AG08396 (cell line): ENCODE measurements at places on chromosomes 5 and 9.

DNA sequence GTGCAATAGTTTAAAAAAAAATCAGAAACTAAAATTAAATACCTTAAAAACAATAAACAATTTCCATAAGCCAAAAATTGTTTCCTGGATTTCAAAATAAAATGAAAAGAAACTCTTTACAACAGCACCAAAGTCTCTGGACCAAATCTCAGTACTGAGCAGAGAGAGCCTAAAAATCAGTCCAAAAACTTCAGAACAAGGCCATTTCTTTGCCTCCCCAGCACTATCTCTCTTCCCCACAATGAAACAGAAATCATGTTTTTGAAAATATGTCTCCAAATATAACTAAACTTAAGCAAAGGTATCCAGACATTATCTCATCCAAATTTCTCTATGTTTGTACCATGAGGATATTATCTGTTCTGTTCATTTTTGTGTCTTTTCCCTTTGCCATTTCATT, 1.0 kb downstream of the FREM1 start:
- no peak for DNase-seq

- DNase-seq: no peak
Observed at GRCh38 chr5:103293099-103293498, 34.5 kb downstream of the MACIR start.

- DNase-seq: no peak
Observed at GRCh38 chr5:78419396-78419795, 59.0 kb downstream of the SCAMP1 start.

GRCh38 chr9:74322661-74323314, 174.3 kb upstream of the RORB start:
- DNase-seq: no peak

DNA sequence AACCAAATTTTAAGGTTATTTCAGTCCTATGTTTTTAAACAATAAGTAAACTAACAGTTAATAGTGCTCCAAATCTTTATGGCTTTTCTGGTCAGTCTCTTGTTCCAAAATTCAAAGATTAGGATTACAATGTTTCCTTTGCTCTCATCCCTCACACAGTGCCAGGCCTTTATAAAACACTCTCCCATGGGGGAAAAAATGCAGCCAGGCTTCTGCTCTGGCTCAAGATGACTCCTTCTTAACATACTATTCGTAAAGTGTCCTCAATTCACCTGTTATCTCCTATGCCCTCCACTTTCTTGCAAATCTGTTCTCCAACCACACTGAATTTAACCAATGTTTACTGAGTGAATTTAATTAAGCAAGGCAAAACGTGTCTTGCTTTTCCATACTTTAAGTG, 1.4 kb downstream of the CEP120 start:
- DNase-seq: no peak

GRCh38 chr5:168908207-168908606, 329.0 kb upstream of the PANK3 start:
- DNase-seq: no peak

DNA sequence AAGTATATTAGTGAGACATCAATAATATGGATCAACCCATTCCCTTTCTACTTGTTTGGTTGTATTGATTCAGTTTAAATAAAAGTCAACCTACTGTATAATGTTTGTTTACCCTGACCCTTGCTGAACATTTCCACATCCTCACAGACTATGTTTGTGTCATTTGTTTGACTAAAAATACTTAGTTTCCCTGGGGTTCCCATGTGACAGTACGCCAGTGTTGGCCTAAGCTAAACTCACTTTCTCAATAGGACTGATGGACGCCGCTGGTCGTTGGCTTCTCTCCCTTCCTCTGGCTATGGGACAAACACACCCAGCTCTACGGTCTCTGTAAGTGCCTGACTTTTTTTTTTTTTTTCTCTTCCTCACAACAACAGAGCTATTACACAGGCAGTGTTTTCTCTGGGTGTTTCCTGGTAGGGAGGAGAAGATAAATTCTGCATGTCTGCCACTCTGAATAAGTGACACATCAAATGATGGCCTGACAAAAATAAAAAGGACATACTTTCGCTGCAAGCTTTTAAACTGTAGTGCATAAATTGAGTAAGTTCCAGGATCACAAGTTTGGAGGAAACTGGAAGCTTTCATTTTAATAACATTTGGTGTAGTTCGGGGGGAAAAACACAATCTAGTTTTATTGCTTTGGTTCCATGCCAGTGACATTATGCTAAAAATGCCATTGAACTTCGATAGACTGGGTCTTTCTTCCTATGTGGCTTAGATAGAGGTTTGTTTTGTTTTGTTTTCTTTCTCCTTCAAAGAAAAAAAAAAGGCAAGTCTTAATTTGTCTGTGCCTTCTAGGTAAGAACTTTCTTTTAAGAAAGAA, 101.0 kb downstream of the CD180 start:
- DNase-seq: peak; percentile 25

GRCh38 chr5:141850244-141850768, 27.9 kb downstream of the PCDH1 start:
- DNase-seq: peak; percentile 94
